ENCODE measurements at places on chromosomes 2 and 18.

- no peaks in the 10 kb centered on the region for H3K27me3 ChIP-seq
- no peaks in the 10 kb centered on the region for H3K36me3 ChIP-seq
- H3K27ac ChIP-seq, result no peak overlapping the region
- DNase-seq, result no peak
- H3K4me1 ChIP-seq, result peaks cover 30% of the 10 kb centered on the region
Observed at GRCh38 chr2:69185807-69186206, 172.8 kb downstream of the ANTXR1 start.

DNA sequence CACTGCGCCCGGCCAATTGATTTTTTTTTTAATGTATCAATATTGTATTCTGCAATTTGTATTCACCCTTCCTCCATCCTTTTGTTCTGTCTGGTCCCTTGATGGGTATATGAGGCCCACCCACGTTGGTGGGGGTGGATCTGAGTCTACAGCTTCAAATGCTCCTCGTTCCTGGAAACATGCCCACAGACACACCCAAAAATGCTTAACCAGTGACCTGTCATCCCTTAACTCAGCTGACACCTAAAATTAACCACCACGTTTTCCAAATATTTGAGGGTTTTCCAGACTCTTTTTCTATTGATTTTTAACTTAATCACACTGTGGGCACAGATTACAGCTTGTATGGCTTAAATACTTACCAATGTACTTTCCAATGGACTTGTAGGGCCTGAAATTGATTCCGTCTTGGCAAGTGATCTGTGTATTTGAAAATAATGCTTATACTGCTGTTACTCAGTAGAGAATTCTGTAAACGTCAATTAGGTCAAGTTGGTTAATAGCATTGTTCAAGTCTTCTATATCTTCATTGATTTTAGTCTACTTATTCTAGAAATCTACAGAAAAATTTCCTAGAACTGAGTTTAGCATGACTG lies 34.4 kb upstream of the CYP27C1 start:
- H3K4me3 ChIP-seq, result no peak overlapping the region
- DNase-seq, result no peak
- no peaks in the 10 kb centered on the region for H3K4me1 ChIP-seq
- H3K36me3 ChIP-seq, result peaks cover 31% of the 10 kb centered on the region

DNA sequence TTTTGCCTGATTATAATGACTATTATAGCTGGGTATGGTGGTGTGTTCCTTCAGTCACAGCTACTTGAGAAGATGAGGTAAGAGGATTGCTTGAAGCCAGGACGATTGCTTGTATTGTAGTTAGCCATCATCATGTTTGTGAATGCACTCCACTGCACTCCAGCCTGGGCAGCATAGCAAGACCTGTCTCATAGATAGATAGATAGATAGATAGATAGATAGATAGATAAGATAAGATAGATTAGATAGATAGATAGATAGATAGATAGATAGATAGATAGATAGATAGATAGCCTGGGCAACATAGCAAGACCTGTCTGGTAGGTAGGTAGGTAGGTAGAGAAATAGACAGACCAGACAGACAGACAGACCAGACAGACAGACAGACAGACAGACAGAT lies 127.3 kb downstream of the MGAT5 start:
- DNase-seq, result no peak
- H3K27me3 ChIP-seq, result no peaks in the 10 kb centered on the region
- H3K4me3 ChIP-seq, result no peak overlapping the region
- peaks cover 37% of the 10 kb centered on the region for H3K4me1 ChIP-seq
- no peaks in the 10 kb centered on the region for H3K36me3 ChIP-seq
- H3K27ac ChIP-seq, result no peak overlapping the region

DNA sequence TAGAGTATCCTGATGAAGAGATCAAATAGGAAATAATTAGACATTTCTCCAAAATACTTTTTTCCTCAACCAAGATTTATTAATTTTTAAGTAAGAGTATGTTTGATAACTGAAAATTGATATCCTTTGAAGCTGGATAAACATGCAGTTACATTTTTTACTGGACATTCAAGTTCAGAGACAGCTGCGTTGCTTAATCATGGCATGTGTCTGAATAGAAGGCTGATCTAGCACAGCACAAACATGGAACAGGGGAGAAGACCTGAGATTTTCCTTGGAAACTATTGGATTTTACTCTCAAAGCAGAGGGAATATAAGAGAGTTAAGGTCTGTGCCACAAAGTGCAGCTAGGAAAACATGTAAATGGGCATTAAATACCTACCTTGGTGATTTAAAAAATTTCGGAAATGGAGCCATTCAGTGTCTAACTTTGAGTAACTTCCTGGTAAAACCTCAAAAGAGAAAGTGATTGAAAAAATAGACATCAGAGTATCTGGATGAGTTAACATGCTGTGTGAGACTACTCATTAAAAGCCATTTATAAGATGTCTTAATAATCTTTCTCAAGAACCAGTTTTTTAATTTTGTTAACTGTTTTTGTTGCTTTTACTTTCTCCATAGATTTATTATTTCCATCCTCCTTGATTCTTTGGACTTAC lies 31.8 kb downstream of the CRIM1 start:
- no peak overlapping the region for H3K27ac ChIP-seq
- no peaks in the 10 kb centered on the region for H3K27me3 ChIP-seq
- peaks cover 3% of the 10 kb centered on the region for H3K36me3 ChIP-seq
- no peak for DNase-seq

Measured in esophagus muscularis mucosa (tissue), 4 donors.